ENCODE measurements at places on chromosomes 4 and X. TPM values are rescaled to one million over a fixed set of nuclear protein-coding genes. Genes with fewer than 3 reads are reported as not detected.

- DNase-seq: no peak
Observed at GRCh38 chr4:170037481-170037880, 11.3 kb upstream of the MFAP3L start.

DNA sequence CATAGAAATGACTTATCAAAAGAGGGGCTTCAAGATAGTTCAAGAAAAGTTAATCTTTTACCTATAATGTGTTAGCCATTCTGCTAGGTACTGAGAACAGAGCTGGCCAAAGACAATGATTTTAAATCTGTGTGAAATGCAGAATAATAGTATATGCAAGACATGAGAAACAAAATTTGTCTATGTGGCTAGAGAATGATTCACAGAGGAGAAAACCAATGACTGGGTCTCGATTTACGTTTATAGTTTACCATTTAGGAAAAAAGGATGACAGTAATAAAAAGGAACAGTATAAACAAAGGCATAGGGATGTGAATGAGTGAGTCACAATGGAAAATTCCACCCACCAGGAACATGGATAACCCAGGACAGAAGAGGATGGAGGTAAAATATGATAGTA is 31.9 kb downstream of the NPFFR2 start:
- DNase-seq: no peak

Gene GC
- not detected for total RNA-seq

DNA sequence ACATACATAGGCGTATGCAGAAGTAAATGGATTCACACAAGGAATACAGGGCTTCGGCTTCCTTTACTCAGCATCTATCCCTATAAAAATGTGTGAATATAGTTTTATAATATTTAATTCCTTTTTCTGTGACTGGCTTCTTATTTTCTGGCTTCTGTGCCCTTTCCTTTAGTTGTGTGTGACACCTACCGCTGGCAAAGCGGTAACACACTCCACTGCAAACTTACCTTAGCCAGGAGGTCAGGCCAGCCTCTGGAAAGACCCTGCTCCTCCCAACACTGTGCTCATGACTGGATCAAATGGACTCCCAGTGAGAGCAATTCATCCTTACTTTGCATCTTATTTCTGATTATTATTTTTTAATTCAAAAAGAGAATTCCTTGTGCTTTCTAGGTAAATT is 244.2 kb downstream of the ANK2 start:
- no peak for DNase-seq

- DNase-seq: no peak
Observed at GRCh38 chr4:28176942-28177341, 1316.3 kb downstream of the STIM2 start.

Gene JADE3
- total RNA-seq: 3.9 TPM

GRCh38 chr4:22959483-22959882 is 266.7 kb downstream of the GBA3 start:
- no peak for DNase-seq

- DNase-seq: no peak
Observed at GRCh38 chr4:18051281-18051680, 29.7 kb upstream of the LCORL start.

Gene LDB2
- 64.4 TPM for total RNA-seq

DNA sequence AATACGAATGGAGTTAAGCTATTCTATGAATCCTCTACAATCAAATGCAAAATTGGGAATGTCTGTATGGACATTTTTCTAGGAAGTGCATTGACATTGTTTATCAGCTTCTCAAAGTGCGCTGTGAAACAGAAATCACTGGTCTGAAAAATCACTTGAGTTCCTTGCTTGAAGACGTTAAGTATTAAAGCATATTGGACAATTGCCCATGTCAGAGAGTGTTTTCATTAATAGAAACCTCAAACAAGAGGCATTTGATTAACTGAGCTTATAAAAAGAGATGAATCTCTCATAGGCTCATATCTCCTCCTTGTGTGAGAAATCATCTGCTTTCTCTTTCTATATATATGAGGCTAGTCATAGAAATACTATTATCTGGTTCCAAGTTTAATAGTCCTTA is 692.1 kb upstream of the POU3F4 start:
- no peak for DNase-seq

DNA sequence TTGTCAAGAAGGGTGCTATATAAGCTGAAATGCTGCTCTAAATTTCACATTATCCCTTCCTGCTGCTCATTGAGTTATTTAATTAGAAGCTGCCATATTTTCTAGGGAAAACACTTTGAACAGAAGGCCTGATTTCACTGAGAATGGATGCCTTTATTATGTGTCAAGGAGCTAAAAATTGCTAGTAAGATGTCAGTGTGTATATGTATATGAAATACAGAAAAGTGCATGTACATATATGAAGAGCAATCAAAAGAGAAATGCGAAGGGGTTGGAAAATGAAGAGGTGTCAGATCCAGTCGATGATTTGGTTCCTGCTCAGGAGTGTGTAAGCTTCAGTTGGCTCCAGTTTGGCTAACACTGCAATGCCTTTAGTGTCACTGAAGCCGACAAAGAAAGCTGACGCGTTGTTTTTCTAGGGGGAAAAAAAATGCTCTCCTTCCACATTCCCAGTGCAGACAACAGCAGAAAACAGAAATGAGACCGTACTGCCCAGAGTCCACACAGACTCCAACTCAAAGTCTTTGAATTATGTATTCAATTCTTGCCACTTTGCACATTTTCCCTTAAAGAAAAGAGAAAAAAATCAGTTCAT is 154.2 kb downstream of the NHS start:
- DNase-seq: no peak

DNA sequence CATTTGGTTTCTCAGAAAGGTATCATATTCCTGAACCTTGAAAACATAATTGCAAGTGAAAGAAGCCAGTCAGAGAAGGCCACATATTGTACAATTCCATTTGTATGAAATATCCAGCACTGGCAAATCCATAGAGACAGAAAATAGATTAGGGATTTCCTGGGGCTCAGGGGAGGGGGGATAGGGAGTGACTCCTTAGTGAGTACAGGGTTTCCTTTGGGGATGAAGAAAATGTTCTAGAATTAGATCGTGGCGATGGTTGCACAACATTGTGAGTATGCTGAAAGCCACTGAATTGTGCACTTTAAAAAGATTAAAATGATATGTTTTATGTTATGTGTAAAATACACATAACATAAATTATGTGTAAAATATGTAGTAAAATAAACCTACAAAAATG is 10.3 kb downstream of the XPNPEP2 start:
- DNase-seq: no peak

Gene CT45A1
- total RNA-seq: not detected

- DNase-seq: no peak
Observed at GRCh38 chrX:123581586-123581985, 151.3 kb downstream of the THOC2 start.

- DNase-seq: no peak
Observed at GRCh38 chr4:83212041-83212851, 72.4 kb downstream of the COQ2 start.

GRCh38 chr4:138588501-138588900 is 346.4 kb upstream of the SLC7A11 start:
- DNase-seq: no peak

DNA sequence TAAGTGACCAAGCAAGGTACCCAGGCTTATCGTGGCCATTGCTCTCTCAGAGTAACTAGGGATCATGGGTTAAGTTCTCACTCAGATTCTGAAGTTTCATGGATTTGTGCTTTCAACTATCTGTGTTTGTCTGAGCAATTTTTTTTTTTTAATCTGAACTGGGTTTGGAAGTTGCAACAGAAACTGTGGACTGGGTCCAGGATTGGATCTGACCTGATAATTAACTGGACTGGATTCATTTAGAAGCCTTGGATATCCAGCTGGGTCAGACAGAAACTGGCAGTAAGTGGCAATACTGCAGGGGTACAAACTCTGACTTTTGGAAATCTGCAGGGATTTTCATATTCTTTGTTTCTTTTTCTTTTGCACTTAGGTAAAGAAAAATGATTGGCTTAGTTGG is 38.7 kb upstream of the FGF2 start:
- no peak for DNase-seq

- no peak for DNase-seq
Observed at GRCh38 chr4:83552083-83552482, 16.2 kb downstream of the GPAT3 start.

- no peak for DNase-seq
Observed at GRCh38 chrX:68534691-68535090, 35.8 kb downstream of the YIPF6 start.

GRCh38 chrX:637660-638481 is 7.3 kb downstream of the SHOX start:
- no peak for DNase-seq

GRCh38 chrX:13520936-13521335 is 48.5 kb upstream of the EGFL6 start:
- no peak for DNase-seq

Gene FGFBP2
- total RNA-seq: 4.8 TPM

DNA sequence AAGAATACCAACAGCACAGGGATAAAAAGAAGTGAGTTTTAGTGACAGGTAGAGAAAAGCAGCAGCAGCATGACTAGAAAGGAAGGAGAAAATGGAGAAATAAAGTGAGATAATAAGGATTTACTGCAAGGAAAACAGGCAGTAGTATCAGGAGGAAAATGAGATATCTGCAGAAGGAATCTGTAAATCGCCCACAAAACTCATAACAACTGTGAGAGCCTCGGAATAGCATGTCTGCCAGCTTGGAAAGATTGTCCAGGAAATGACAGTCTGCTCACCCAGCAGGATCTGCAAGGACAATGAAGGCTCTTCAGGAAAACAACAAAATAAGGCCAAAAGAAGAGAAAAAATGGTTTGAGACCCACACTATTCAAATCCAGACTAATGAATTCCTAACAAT is 47.4 kb downstream of the CXXC4 start:
- DNase-seq: no peak

Gene REELD1
- total RNA-seq: not detected

DNA sequence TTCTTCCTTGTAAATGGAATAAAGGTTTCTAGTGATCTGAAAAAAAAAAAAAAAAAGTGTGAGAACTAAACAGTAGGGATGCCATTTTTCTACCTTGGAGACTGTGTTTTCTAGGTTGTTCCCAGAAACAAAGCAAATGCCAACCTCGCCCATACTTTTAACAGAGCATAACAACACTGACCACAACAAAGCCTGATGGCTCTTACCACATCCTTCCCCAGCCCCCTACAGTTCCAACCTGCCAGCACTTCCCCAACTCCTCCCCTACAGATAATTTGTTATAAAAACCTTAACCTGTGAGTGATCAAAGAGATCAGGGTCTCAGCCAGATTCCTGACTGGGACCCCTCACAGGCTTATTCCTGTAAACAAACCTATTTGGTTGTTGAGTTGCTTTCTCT is 940.0 kb downstream of the SH3BGRL start:
- no peak for DNase-seq

DNA sequence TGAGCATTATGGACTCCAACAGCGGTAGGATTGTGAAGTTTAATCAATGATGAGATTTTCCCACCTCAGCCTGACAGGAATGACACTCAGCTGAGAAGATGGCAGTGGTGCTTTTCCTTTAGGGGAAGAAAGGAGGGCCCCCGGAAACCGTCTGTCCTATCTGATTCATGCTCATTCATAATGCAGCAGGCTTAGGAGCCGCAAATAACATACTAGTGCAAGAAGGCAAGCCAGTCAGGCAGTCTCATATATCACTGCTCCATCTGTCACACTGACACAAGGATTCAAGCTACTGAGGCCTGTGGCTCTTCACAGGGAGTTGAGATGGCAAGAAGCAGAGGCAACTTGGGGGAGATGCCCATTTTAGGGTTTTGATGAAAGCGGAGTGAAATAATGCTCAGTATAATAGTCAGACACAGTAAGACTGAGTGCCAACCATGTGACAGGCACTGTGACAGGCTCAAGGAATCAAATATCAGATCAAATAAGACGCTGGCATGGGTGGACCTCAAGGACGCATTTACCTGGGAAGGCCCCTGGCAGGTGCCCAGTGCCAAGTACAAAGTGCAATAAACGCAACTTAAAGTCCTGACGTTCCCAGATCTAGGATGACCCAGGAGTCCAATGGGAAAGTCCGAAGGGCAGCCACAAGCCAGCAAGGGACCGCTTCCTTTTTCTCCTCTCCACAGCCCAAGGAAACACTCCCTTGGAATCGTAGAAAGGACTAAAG is 63.4 kb downstream of the FHDC1 start:
- no peak for DNase-seq

GRCh38 chr4:41878170-41878969 is 56.9 kb upstream of the TMEM33 start:
- DNase-seq: no peak

Gene UGT2B11
- not detected for total RNA-seq

DNA sequence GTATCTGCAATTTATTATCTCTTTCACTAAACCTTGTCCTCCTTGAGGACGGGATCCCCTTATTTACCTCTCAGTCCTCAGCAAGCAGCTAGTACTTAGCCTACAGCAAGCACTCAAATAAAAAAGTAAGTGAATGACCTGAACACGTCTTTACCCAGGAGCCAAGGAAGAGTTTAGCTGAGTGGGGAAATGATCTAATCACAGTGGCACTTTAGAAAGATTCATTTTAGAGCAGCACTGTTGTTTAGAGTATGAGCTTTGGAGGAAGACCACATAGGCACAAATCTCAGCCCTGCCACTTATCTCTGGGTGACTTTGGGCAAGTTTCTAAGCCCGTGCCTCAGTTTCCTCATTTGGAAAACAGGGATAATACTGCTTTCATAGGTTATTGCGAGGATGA is 2.7 kb downstream of the FAM120C start:
- no peak for DNase-seq

Gene KIT
- 2.6 TPM for total RNA-seq

- DNase-seq: no peak
Observed at GRCh38 chr4:35520059-35520458, 724.3 kb downstream of the ARAP2 start.

- DNase-seq: no peak
Observed at GRCh38 chr4:35912174-35912573, 332.1 kb downstream of the ARAP2 start.

DNA sequence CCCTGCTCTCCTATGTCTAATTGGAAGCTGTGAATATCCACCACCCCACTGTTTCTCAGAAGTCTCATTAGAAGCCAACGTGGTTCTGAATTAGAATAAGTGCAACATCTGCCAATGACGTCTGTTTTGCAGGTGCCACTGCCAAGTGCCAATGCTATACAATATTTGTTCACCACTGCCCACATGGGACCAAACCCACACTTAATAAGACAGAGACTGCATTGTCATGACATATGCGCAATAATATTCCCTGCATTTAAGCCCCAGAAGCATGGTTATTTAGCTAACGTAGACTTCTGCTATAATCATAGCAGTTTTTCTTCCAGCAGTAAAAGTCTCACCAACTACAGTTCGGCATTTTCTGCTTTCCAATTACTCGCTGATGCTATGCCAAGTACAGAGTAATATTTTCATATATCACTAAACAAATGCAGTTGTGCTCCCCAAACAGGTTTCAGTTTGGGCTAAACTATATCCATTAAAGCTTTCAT is 262.5 kb upstream of the PCDH18 start:
- no peak for DNase-seq
